Nephron progenitor cell (in vitro differentiated cells): ENCODE measurements at places on chromosomes 2 and 18.

DNA sequence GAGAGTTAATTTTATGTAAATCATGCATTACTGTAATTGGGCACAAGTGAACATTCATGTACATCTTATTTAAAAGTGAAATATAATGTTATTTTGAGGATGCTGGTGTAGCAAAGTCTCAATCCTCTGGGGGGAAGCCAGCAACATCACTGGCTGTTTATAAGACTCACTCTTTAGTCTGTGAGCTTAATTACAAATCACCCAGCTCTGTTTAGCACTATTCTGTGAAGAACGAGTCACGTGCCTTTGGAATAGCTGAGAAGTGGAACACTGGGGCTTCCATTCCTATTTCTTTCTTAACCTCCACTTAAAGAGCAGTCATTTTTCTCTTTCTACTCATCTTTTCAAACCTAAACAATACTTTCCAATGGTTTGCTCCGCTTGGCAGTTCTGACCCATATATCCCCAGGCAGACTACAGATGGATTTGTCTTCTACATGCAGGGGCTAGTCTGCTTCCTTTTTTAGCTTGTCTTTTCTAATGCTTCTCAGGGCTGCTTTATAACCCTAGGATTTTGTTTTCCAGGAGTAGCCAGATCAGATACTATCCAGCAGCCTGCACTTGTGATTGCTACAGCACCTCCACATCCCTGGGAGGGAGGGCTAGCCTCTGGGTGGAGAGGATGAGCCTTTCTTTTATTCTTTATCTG, 95.3 kb upstream of the CAVIN2 start:
- DNase-seq, result no peak

DNA sequence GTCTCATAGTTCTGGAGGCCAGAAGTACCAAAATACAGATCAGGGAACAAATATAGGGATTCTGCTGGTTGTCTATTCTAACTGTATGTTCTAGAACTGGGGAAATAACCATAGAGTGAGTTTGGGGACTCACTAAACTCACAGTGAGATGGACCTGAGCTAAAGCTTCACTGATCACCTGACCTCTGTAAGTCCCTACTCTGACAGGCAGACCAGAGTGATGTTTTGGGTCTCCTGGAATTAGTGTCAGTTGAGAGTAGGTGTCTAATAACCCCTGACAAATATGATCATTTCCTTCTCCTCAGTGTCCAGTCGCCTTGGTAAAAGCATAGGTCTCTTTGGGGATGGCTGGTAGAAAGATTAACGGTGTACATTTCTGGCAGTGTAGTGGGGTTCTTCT, 14.2 kb downstream of the PIKFYVE start:
- DNase-seq, result no peak

GRCh38 chr2:8002765-8003393, 679.0 kb upstream of the ID2 start:
- no peak for DNase-seq

DNA sequence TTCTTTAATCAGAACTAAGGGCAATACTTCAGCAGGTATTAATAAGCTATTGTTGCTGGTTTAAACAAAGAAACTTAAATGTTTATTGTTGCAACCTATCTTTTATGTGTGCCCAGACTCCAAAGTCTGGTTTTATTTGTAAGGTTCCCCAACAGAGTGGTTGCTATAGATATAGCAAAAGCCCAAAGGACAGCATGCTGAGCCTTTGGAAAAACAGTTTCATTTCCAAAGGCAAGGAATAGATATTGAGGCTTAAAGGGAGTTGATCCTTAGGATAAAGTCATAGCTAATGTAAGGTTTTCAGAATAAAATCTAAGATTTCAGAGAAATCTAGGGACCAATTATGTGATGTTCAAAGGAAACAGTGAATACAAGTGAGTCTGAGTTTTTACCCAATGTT, 413.2 kb upstream of the SLC14A2 start:
- DNase-seq, result no peak

- DNase-seq, result peak; percentile 65
Measured at GRCh38 chr2:48530033-48530811, at the start of gene STON1. TSS of gene STON1 (plus strand) at chr2:48530154. CDS start at chr2:48580634, 50,480 bp downstream.

- no peak for DNase-seq
Measured at GRCh38 chr2:113105047-113105785, 22.2 kb upstream of the IL1RN start.

DNA sequence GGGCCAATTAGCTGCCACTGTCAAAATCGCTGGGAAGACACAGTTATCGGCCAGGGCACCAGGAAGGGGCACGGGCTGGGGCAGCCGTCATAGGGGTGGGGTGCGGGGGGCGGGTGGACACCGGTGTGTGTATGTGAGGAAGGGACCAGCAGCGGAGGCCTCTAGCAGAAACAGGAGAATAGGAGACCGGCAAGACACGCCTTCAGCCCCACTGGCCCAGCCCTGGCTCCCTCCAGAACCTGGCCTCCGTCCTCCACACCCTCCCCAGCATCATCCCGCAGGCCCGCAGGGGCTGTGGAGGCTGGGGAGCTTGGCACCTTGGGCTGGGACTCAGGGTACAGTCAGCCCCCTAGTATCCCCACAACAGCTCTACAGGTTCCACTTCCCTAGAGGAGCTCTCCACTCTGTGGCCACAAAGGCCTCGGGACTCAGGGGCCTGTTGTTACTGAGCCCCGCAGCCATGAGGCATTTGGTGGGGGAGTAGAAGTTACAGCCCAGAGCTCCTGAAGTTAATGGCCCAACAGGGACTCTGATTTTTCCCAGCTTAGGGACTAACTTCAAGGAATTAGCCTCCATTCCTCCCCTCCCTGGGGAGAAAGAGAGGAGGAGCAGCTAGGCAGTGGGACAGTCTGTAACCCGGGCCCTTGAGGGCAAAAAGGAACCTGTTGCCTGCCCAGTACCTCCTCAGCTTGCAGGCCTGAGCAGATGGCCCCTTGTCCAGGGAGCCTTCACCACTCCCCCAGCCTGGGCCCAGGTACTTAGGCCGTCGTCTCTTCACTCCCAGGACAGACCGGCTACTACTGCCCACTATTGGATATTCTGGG, 19.9 kb downstream of the SH2D6 start:
- no peak for DNase-seq

GRCh38 chr2:11279398-11279797, 65.0 kb downstream of the ROCK2 start:
- no peak for DNase-seq

- DNase-seq, result no peak
Measured at GRCh38 chr2:143792602-143793001, 663.4 kb downstream of the ARHGAP15 start.

DNA sequence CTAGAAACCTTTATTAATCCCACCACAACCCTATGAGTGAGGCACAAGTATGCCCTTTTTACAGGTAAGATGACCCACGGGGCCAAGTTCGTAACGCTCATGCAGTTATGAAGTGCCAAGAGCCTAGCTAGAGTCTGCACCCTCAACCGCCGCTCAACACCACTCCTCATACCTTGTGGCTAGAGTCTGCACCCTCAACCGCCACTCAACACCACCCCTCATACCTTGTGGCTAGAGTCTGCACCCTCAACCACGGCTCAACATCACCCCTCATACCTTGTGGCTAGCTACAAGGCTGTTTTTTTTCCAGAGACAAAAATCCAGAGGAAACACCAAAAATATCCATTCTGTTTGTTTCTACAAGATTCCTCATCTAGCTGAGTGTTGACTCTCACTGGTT, 4.6 kb downstream of the TXNL4A start:
- no peak for DNase-seq
